ENCODE measurements at places on chromosomes 2 and 18. TPM values are rescaled to one million over a fixed set of nuclear protein-coding genes. Genes with fewer than 3 reads are reported as not detected.

DNA sequence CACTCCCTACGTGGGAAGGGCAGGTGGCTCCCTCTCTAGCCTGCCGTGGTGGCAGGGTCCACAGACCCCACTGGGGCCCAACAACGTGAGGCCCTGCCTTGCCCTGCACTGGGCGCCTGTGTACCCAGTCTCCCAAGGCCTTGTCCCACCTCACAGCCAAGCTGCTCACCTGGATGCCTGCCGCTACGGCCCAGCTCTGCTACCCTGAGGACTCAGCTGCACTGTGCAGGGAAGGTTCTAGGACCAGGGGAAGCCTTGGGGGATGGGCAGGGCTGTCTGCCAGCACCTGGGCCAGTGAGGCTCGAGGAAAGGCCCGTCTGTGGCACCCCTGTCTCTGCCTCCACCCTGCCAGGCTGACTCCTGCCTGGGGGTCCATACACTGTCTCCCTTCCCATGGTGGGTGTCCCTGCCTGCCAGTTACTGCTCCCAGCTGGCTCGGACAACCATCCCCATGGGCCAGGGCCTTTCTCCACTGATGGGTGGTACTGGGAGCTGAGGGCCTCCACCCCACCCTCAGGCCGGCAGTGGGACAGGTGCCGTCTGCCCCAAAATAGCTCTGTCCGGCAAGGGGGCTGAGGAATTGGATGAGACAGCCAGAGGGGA is 33.2 kb downstream of the HS6ST1 start:
- DNase-seq, result no peak

The PROKR1 gene
- polyA plus RNA-seq, result 0.15 TPM

The CD8A gene
- 2.1 TPM for polyA plus RNA-seq

DNA sequence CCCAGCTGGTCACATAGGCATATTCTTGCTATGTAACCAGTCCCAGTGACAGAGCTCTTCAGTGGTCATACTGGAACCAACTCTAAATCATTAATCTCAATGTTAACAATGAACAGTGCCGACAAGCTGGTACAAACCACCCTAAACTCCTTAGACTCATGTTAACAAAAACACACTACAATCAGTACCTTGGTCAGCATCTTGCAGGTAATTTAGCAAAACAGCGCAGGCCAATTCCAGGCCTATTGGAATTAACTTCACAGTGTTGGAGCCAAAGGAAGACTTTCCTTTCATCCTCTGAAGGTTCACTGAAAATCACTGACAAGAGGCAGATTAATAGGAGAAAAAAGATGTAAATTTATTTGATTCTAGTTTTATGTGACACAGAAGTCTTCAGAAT is 396.4 kb downstream of the PIK3C3 start:
- DNase-seq, result no peak

The PIEZO2 gene
- polyA plus RNA-seq, result 25.1 TPM

DNA sequence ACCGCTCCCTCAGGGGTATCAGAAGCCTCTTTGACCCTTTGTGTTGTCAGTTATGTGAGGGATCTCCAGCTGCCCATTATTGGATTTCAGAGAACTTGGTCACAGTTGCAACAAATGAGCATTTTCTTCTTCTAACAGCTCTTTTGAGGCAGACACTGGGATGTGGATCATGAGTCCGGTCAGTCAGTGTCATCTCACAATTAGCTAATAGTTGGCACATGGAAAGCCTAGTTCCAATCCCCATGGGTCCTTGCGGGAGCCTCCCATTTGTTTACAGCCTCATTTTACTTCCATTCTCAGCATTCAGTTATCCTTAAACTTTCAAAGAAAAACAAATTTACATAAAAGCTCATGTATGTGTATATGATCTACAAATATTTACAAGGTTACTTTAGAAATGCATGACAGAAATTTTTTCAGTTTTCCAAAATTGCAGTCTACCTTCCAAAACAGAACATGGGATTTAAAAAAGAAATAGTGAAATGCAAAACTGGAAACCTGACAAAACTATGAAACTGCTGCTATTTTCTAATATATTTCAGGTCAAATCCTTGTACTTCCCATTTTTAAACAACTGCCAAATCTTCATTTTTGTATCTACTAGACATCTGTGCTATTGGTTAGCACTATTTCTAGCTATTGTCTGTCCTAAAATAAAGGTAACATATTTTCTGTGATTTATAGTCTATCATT is 547.1 kb upstream of the ZEB2 start:
- DNase-seq, result no peak

GRCh38 chr18:49257609-49258008 is 202.8 kb downstream of the DYM start:
- DNase-seq, result no peak
